ENCODE measurements at places on chromosomes 4 and X.

GRCh38 chr4:54268151-54268550 lies 39.1 kb downstream of the PDGFRA start:
- DNase-seq, result no peak

DNA sequence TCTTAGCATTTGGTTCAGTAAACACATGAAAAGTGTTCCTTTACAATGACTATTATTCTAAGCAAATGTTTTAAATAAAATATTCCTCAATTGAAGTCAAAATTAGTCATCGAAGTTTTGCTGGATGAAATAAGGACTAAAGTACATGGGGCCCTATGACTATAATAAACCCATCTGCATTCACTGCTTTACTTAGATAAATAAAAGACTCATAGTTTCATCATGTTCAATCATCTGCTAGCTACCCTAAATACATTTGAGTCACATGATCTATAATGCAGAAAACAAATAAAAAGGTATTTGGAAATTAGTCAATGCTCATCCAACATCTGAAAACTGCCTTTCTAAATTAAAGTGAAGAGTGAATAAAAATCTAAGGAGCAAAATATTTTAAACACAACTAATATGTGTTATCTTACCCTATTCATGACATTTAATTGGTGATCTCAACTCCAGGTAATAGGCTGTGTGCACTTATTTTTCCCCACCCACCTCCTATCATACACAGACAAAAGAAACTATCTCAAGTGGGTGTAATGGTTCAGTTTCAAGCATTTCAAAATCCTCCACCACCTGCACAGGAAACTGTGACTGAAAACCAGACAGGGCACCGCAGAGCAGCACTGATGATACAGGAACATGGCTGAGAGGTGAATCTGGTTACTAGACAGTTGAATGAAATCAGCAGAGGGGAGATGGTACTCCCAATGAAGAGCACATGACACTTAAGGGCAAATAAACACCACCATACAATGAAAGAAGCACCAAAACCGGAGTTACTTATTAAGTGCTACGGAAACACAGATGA lies 78.6 kb downstream of the CAMK2D start:
- DNase-seq, result no peak

GRCh38 chr4:85274955-85275354 lies 200.0 kb upstream of the ARHGAP24 start:
- DNase-seq, result no peak

DNA sequence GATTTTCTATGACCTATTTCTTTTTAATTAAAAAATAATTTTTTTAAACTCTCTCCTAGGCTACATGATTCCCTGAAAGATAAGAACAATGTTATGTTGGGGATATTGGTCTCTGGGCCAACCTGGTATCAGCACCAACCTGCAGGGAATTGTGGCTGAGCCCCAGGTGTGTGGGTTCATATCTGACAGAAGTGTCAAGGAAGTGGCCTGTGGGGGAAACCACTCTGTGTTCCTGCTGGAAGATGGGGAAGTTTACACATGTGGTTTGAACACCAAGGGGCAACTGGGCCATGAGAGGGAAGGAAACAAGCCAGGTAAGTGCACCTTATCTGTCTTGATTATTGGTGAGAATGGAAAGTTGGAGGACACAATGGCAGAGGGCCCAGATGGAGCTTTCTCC lies 13.5 kb downstream of the HERC3 start:
- no peak for DNase-seq

DNA sequence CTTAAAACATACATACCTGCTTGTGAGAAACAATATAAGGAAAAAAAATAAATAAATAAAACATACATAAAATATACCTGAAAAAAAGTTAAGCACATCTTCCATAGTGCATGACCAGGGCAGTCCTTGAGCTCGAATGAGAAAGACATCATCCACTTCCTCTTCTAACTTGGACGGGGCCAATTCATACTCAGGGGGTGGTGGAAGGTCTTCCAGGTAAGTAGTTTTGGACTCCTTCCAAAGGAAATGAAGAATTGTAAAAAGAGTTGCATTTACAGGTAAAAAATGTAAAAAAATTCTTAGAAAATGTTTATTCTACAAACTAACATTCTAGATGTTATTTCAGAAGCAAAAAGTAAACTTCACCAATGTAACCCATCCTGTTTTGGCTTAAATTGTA lies 3.6 kb downstream of the GRSF1 start:
- DNase-seq, result no peak
